Right forelimb (tissue), 1 donor: ENCODE measurements at places on chromosomes 3 and 15.

- no peak for DNase-seq
These were observed 48.5 kb downstream of the ANAPC13 start for GRCh38 chr3:134437211-134437752.

GRCh38 chr3:58150810-58151199 lies 60.0 kb downstream of the DNASE1L3 start:
- no peak for DNase-seq

- DNase-seq: no peak
These were observed 82.5 kb upstream of the BCL6 start for GRCh38 chr3:187827723-187828122.

GRCh38 chr3:66416556-66417304 lies 84.1 kb downstream of the LRIG1 start:
- no peak for DNase-seq

DNA sequence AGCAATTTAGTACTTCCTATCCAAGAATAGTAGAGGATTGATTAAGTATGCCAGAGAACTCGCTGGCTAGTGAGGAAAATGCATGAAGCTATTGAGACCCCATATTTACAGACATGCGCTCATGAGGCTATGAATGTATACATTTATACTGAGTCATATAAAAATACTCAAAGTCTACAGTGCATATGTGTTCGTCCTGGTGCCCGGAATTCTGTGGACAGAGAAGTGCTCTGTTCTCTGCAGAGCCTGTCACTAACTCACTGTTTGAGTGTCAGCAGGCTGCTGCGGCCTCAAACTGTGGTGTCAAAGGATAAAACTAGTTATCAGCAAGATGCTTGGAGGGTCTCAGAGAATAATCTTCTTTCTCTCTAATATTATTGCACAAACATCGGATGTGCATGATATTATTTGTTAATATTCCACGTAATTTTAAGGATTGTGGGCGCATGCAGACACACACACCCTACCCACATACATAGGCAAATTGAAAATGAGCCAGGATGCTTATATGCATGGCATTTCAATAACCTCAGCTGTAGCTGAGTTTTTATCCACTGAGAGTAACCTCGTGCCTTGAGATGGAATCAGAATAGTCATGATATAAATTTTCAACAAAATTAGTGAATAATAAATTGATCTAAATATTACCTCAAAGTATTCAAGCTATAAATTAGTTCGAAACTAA lies 50.0 kb upstream of the TSC22D2 start:
- no peak for DNase-seq

DNA sequence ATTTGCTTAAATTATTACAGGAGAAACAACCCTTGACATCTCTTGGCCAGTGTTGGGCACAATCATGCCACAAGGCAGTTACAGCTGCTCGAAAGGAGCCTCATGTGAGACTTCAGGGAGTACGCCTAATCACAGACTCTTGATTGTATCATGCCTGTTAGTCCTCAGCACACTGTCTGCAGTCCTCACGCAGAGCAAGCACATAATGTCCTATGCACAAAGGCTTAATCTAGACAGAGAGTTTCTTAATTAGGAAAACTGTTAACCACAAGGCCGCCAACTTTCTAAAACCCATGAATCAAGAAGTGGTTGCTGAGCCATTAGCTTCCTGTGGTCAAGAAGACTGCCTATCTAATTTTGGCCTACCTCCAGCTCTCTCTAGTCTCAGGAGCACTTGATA lies 172.0 kb downstream of the UNC13C start:
- DNase-seq: no peak

- no peak for DNase-seq
These were observed 238.9 kb upstream of the PDZRN3 start for GRCh38 chr3:73863546-73864079.

DNA sequence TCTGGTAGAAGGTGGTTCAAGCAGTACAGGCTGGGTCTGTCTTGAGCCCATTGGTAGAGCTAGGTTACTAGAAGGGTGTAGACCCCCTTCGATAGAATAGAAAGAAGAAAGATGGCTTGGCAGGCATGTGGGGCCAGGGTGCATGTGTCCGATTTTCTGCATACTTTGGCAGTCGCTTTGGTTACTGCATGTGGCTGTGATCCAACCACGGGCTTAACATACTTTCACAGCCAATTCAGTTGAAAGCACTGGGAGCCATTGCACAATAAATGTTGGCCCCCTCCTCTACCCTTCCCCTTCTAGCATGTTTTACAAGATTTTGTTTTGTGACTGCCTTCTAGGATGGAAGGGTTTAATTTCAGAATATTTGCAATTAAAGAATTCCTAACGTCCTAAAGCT lies 7.2 kb downstream of the ARID3B start:
- no peak for DNase-seq

GRCh38 chr15:62578546-62578945 lies 413.5 kb upstream of the C2CD4B start:
- no peak for DNase-seq
